SK-MEL-5 (cell line): ENCODE measurements at places on chromosomes 6 and 20.
A peak's percentile ranks its signal among the peaks of the same experiment; 100 is the strongest.

DNA sequence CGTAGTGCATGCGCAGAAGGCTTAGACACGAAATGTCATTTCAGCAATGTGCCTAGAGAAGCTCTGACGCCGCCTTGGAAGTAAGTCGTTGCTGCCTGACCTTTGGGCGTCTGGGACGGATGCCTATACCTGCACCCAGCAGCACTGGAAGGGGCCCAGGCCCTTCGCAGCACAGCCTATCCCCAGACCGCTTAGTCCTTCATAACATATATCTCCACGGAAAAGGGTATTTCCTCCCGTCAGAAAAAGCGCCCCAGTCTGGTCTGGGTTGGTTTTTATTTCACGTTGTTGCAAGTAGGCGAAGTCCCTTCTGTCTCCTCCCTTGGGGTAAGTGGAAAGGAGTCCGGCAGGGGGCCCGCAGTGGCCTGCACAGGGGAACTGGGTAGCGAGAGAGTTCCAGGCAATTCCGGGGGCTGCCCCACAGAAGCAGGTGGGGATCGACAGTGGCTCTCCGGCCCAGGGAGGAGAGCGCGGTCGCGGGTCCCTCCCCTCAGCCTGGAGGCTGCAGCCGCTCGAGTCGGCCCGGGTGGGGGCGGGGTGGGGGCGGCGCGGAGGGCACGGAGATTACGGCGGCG is 559 bp upstream of the EYA4 start:
- peak; percentile 84 for DNase-seq

DNA sequence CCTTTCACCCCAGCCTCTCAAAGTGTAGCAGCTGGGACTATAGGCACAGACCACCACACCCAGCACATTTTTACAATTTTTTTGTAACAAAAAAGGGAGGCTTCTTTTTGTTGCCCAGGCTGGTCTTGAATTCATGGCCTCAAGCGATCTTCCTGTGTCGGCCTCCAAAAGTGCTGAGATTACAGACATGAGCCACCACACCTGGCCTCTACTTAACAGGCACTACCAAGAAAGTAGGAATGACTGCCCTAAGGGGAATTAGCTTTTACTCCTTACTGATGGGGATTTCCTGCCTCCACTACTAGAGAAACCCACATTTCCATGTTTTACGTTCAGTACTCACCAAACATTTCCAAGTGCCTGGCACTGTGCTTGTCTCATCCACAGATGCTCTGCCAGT is 109.6 kb downstream of the CARMIL1 start:
- DNase-seq, result no peak

DNA sequence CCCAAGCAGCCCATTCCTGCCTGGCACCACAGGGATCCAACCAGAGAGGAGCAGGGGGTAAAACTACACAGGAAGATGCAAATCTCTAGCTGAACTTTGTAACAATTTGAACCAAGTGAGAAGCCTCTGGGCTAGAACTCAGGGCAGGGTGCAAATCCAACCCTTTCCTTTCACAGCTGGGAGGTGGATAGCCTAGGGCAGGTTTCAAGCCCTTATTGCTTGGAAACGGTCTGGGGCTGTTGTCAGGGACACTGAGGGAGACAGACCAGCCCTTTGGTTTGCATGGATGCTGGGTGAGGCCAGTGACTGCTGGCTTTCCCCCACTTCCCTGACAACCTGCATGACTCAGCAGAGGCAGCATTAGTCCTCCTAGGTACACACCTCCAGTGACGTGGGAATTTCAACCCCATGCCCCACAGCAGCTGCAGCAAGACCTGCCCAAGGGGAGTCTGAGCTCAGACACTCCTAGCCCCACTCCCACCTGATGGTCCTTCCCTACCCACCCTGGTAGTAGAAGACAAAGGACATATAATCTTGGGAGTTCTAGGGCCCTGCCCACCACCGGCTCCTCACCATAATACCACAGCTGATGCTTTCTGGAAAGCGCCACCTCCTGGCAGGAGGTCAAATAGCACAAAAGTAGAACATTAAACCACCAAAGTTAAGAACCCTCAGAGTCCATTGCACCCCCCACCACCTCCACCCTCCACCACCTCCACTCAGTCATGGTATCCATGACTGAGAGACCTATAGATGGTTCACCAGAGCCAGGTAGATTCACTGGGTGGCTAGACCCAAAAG is 797.7 kb upstream of the MAN1A1 start:
- no peak for DNase-seq

DNA sequence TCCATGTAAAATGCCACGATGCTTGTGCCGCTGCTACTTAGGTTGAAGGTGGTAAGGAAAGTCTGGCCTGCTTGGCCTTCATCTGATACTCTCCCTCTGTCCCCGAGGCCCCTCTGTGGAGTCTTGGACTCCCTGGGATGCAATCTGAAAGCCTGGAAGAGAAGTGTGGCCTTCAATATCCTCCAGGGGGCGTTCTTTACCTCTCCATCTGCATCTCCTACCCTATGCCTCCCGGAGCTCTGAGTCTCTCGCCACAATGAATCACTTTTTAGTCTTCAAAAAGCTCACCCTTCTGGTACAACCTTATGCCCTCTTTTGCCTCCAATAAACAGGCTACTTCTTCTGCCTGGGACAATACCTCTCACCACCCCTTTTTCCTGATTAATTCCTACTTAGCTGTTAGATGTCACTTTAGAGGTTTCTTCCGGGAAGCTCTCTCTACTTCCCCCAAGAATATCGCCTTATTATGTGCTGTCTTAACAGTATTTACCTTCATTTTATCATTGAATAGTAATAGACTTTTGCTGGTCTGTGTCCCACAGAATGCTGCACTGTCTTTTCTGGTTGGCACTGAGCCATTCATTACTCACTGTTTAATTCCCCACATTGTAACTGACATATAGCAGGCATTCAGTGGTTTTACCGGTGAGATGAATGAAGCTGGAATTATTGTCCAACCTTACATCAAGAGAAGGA is 13.9 kb upstream of the ATG5 start:
- peak; percentile 80 for DNase-seq

GRCh38 chr6:168838037-168838399 is 397.0 kb downstream of the SMOC2 start:
- no peak for DNase-seq

- DNase-seq, result no peak
Observed at GRCh38 chr6:61555993-61556392, 730.0 kb downstream of the KHDRBS2 start.

GRCh38 chr6:126535138-126535537 is 195.2 kb downstream of the CENPW start:
- no peak for DNase-seq

DNA sequence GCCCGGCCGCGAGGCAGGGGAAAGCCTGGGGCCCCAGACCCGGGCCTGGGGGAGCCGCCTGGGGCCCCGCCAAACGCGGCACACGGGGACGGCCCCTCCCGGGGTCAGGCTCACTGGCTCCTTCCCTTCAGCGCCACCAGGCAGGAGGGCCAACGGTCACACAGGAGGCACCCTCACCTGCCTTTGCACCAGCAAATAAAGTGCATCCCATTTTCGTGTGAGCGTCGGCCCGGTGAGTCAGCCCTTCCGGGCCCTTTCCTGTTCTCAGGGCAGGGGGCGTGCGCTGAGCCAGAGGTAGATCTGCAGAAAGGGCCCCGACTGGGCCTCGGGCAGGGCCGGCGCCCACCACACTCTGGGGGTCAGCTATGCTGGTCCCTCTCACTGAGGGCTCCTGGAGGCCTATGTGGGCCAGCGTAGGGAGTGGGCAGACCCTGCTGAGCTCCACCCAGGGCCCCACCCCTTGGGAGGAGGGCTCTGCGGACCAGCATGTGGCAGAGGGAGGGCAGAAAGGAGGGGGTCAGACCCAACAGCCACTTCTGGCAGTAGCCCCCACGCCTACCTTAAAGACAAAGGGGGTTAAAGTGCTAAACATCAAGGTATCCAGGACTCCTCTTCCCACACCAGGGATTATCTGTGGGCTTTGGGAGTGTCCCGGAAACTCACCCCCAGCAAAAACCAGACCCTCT is 931 bp upstream of the UCKL1 start:
- peak; percentile 85 for DNase-seq

DNA sequence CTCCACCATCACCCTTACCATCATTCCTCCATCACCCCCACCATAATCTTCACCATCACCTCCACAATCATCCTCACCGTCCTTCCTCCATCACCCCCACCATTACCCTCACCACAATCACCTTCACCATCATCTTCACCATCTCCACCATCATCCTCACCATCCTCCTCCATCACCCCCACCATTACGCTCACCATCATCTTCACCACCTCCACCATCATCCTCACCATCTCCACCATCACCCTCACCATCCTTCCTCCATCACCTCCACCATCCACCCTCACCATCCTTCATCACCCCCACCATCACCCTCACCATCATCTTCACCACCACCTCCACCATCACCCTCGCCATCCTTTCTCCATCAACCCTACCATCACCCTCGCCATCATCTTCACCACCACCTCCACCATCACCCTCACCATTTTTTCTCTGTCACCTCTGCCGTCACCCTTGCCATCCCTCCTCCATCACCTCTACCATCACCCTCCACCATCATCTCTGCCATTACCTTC is 33.1 kb upstream of the MPC1 start:
- DNase-seq, result no peak

DNA sequence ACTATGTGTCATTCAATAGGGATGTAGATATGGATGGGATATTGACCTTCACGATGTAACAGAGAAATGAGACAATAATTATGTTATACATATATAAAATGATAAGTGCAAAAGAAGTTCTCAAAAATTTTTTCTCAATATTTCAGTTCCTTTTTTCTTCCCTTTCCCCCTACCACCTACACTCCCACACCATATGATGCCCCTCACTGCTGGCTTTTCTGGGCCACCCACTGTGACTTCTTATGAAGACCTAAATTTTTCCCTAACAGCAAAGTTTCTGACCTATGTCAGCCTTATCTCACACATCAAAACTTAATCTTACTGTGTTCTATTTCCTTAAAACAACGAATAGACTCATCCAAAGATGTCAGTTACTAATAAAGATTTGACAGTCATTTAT is 89.9 kb upstream of the MYLIP start:
- DNase-seq, result no peak

DNA sequence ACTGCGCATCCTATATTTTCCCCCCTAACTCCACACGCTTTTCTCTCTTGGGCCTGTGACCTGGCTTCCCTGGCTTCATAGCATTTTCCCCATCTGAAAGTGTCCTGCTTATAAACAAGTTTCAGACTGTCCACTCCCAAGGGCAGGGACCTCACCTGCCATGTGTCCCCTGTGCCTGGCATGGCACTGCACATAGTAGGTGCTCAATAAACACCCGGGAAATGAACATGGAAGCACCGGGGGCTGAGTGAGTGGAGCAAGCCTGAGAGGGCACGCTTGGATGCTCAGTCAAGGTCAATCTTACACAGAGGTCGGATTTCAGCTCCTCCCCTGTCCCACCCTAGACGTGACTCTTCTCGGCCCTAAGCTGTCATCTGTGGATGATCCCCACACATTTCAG is 96.9 kb downstream of the NFATC2 start:
- no peak for DNase-seq

DNA sequence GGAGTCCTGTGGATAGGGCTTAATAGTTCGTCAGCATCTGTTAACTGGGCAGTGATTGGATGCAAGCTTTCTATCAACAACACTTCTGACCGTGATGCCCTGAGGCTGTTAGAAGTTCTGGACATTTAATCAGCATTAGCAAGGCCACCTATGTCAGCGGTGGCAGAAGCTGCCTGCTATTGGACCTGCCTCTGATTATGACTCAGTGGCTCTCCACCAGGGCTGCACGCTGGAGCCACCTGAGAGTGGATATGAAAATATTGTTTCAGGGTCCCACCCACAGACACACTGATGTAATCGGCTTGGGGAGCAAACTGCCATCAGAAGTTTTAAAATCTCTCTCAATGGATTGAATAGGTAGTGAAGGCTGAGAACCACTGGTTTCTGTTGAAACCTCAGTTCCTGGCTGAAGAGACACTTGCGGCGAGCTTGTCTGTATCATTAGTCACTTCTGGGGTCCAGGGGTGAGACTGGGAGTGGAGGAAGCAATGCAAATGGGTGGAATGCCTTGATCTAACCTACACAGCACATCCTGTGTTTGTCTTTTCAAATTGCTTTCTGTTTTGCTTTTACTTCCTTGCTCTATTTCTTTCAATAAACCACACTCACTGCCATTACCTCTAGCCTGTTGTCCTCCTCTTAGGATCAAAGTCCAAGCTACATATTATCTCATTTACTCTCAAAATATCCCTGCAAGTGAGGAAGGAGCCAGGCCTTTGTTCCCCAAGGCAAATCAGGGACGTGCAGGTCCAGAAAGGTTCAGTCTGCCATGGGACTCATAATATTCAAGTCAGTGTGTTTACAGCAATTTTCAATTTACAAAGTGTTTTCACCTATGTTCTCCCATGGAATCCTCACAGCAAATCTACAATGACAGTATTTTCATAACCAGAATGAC is 4.2 kb downstream of the CLIC5 start:
- DNase-seq, result no peak

- DNase-seq, result peak; percentile 56
Observed at GRCh38 chr20:52191916-52192718, 538 bp upstream of the ZFP64 start.

GRCh38 chr6:107917451-107918375 is 40.3 kb downstream of the SEC63 start:
- DNase-seq, result no peak

GRCh38 chr6:88455317-88455716 is 289.2 kb upstream of the CNR1 start:
- DNase-seq, result no peak

DNA sequence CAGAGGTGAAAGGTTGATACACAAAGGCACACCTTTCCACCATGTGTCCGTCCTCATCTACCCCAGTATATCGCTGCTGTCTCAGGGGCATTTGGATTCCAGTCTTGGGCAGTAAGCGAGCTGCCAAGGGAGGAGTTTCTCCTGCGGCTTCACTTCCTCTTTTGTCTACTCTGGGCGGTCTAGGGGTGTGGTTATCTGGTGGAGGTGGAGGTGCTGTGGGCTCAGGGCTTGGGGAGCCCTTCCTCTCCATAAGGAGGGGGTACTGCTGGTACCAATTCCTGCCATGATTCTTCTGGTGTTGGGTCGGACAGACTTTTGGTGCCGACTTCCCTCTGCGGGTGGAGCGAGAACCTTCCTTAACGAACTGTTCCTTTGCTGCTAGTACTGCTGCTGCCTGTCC is 31.9 kb upstream of the FABP7 start:
- DNase-seq, result no peak

- DNase-seq, result no peak
Observed at GRCh38 chr6:74851596-74851995, 354.3 kb downstream of the COL12A1 start.

GRCh38 chr6:147577488-147577887 is 69.0 kb downstream of the SAMD5 start:
- no peak for DNase-seq
